Activated CD8-positive, alpha-beta memory T cell treated with anti-CD3 and anti-CD28 coated beads, Interleukin-2, amount 50 U/mL, for 4 hours (primary cell): ENCODE measurements at places on chromosomes 16 and 17.

DNA sequence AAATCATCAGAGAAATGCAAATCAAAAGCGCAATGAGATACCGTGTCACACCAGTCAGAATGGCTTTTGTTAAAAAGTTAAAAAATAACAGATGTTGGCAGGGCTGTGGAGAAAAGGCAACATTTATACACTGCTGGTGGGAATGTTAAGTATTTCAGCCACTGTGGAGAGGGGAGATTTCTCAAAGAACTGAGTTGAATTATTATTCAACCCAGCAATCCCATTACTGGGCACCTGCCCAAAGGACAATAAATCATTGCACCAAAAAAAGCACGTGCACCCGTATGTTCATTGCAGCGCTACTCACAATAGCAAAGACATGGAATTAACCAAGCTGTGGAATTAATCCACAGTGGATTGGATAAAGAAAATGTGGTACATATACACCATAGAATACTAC, 204.7 kb downstream of the HS3ST4 start:
- no peak for DNase-seq

DNA sequence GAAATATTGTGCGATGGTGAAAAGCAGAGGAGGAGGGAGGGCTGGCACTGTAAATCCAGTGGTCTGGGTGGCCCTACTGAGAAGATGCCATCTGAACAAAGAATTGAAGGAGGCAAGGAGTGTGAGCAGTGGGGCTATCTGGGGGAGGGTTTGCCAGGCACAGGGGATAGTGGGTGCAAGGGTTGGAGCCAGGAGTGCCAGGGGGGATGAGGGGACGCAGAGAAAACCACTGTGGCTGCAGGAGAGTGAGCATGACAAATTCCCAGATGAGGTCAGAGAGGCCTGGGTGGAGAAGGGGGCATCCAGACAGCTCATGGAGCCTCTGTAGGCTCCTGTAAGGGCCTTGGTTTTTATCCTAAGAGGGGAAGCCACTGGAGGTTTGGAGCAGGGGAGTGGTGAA, 4.8 kb downstream of the XYLT2 start:
- no peak for DNase-seq

GRCh38 chr17:19361944-19362276, 613 bp downstream of the B9D1 start:
- no peak for DNase-seq

- DNase-seq: no peak
Measured at GRCh38 chr17:78665387-78665951, 88.3 kb upstream of the DNAH17 start.

DNA sequence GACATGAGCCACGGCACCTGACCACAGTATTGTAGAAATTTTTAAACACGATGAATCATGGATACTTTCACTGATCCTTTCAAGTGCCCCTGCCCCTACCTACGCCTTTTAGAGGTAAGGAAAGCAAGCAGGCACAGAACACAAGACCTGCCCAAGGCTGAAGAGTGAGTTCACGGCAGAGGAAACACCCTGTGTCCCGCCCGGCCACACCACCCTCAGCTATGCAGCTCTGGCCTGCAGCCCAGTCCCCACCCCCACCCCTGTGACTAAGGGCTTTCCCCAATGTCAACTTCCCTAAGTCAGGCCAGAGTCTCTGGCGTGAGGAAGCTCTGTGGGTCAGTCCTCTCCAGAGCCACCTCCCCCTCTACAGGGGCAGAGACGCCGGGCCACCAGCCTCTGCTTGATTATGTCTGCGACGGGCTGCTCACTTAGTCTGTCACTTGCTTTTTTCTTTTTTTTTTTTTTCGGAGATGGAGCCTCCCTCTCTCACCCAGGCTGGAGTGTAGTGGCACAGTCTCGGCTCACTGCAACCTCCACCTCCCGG, 8.4 kb downstream of the SLC16A5 start:
- DNase-seq: no peak

GRCh38 chr17:81254955-81255717, 16.0 kb downstream of the NDUFAF8 start:
- no peak for DNase-seq

- DNase-seq: peak; percentile 71
Measured at GRCh38 chr16:11396241-11397048, 51.2 kb downstream of the RMI2 start.

- no peak for DNase-seq
Measured at GRCh38 chr17:30333503-30334360, at the start of gene TMIGD1. Gene TMIGD1, minus strand, starts transcription at chr17:30334057. Its CDS starts 1,924 bp downstream, at chr17:30332133.

DNA sequence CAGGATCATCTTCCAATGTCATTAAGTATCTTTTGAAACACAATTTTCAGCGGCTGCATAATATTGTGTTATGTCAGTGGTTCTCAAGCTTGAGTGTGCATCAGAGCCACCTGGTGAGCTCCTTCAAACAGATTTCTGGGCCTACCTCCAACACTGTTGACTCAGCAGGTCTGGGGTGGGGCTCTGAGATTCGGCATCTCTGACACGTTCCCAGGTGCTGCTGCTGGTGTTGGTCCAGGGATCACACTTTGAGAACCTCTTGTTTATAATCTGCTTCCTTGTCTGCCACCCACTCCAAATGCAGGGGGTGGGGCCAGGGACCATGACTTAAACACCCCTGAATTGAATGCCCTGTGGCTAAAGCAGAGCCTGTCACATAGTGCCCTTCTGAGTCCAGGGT, 73.8 kb upstream of the HNF1B start:
- no peak for DNase-seq

DNA sequence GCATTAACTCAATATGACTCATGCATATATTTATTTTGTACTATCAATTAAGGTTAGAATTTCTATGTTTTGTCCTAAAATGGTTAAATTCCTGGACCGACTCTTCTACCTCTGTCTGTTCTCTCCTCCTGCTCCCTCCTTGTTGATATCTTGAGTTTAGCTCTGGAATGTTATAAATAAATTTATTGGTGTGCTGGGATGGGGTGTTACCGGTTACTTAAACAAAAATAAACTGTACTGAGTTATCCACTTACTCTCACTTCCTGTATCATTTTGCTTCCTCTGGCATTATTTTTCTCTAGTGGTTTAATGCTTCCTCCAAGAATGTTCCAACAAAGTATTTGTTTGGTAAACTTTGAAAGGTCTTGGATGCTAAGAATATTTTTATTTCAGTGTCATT, 120.1 kb downstream of the ABCA8 start:
- DNase-seq: no peak

- peak; percentile 67 for DNase-seq
Measured at GRCh38 chr17:80264205-80265075, 3.8 kb downstream of the RNF213 start.

- DNase-seq: no peak
Measured at GRCh38 chr17:81999587-81999975, 22.2 kb downstream of the ASPSCR1 start.

- no peak for DNase-seq
Measured at GRCh38 chr17:1162116-1162855, 17.5 kb downstream of the ABR start.

GRCh38 chr17:21287703-21288449, 3.4 kb downstream of the MAP2K3 start:
- DNase-seq: peak; percentile 98

DNA sequence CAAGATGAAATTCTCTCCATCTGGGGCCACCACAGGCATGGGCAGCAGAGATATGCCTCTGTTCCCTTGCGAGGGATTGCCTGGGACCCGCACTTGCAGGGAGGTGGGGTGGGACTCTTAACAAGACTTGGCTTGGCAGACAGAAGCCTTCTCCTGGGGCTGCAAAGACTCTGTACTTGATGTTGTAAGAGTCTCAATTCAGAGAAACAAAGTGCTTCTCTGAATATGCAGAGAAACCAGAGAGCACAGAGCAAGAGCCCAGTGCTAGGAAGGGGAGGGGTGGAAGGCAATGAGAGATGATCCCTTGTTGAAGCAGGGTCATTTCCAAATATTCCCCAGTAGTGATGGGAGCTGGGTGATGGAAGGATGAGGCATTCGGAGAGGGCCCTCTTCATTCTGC, 2.2 kb downstream of the MMP28 start:
- no peak for DNase-seq

DNA sequence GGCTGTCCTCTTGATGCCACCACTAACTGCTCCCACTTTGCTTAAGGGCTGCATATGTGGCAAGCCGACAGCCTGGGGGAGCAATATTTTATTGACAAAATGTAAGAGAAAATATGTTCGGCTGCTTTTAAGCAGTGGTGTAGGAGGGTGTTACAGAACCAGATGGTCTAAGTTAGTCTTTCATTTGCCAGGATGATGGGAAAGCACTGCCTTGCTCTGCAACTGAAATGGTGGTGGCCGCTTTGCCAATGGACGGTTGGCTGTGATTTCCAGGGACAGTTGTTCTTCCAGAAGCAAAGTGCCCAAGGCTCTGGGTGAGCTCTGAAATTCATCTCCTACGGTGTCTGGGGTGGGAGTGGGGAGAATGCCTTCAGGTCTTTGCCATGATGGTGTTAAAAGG, 469.3 kb downstream of the TOX3 start:
- no peak for DNase-seq

GRCh38 chr17:13592427-13592826, 9.3 kb downstream of the HS3ST3A1 start:
- no peak for DNase-seq

DNA sequence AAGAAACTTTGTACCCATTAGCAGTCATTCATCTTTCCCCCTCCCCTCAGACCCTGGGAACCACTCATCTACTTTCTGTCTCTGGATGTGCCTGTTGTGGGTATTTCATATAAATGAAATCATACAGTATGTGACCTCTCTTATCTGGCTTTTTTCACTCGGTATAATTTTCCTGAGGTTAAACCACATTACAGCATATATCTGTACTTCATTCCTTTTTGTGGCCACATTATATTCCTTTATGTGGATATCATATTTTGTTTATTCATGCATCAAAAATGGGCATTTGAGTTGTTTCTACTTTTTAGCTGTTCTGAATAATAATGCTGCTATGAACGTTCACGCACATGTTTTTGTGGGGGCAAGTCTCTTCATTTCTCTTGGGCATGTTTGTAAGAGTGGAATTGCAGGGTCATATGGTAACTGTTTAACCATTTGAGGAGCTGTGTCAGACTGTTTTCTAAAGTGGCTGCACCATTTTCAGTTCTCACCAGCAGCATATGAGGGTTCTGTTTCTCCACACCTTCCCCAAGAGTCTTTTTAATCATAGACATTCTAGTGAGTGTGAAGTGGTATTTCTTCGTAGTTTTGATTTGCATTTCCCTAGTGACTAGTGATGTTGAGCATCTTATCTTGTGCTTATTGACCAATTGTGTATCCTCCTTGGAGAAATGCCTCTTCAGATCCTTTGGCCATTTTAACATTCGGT, 3.8 kb downstream of the SNX29 start:
- no peak for DNase-seq

GRCh38 chr16:47664653-47665325, 203.7 kb downstream of the PHKB start:
- no peak for DNase-seq

DNA sequence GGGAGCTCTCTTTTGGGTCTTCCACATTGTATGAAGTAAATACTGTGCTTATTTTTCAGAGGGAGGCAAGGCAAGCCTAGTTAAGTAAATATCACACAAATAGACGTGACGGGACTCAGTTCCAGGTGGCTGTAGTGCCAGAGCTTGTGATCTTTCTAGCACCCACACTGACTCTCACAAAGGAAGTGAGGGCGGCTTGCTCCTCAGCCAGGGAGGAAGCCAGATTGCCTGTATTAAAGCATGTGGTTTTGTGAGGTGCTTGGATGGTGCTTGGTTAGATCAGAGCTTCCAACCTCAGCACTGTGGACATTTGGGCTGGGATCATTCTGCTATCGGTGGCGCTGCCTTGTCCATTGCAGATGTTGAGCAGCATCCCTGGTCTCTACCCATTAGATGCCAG, 80.1 kb downstream of the VAT1L start:
- no peak for DNase-seq

DNA sequence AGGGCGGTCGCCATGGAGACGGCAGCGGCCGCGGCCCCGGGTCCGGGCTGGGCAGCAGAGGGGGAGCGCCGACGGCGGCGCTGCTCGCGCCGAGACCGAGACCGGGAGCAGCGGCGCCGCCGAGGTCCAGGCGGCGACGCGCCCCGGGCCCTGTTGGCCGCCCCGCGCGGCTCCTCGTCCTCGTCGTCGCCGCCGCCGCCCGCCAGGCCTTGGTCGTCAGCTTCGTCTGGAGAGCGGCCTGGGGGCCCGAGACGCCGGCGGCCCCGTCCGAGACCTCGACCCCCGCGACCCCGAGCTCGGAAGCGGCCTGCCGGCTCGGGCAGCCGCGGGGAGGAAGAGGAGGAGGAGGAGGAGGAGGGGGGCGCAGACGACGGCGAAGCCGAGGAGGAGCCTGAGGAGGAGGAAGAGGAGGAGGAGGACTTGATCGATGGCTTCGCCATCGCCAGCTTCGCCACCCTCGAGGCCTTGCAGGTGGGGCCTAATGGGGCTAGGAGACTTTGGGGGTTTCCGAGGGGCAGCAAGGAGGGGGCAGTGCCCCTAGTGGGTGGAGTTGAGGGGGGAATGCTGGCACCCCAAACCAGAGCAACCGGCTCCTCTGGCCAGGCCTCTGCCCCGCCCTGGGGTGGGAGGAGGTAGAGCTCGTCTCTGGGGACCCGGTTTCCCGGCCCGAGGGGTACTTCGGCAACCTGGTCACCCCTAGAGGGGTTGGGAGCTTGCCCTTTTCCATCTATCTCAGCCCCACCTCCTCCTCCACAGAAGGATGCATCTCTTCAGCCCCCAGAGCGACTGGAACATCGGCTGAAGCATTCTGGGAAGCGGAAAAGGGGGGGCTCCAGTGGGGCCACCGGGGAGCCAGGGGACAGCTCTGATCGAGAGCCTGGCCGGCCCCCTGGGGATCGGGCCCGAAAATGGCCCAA, 1.5 kb downstream of the FBRS start:
- DNase-seq: peak; percentile 62

GRCh38 chr16:47729701-47730100, 268.6 kb downstream of the PHKB start:
- no peak for DNase-seq

- no peak for DNase-seq
Measured at GRCh38 chr17:31198026-31198425, 99.0 kb downstream of the OMG start.

DNA sequence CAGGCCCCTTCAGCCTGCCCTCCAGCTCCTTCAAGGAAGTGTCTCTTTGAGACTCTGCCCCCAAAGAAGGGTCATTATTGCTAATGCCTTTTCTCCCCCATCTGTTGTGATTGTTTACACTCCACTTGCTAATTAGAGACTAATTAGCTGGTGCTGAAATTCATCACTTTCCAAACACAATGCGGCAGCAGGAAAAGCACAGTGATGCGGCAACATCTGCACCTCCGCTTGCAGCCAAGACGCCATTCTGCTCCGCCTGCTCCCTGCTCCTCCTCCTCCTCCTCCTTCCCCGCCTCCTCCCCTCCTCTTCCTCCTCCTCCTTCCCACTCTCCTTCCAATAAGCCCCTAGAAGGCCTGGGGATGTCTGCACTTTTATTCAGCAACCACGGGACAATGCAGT, 110.5 kb downstream of the SDK2 start:
- DNase-seq: no peak

GRCh38 chr16:69166221-69166833, 20.6 kb upstream of the SNTB2 start:
- peak; percentile 71 for DNase-seq
